CMK (cell line): ENCODE measurements at places on chromosomes 3 and 15.

GRCh38 chr3:113084777-113085176 is 94.0 kb downstream of the GTPBP8 start:
- no peak for DNase-seq

DNA sequence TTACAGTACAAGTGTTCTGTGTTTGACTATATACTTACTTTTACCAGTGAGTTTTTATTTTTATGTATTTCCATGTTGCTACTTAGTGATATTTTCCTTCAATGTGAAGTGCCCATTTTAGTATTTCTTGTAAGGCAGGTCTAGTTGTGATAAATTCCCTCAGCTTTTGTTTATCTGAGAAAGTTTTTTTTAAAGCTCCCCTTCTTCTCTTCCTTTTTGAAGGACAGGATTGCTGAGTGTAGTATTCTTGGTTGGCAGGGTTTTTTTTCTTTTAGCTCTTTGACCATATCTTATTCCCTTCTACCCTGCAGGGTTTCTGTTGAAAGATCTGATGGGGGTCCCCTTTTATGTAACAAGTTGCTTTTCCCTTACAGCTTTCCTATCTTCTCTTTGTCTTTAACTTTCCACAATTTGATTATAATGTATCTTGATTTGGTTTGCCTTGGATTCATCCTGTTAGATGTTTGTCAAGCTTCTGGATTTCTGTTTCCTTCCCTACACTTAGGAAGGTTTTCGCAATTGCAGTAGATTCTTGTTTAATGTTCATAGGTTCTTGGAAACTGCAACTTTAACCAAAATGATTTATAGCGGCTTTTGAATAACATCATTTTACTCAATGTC is 7.9 kb downstream of the PLAAT1 start:
- DNase-seq: no peak

DNA sequence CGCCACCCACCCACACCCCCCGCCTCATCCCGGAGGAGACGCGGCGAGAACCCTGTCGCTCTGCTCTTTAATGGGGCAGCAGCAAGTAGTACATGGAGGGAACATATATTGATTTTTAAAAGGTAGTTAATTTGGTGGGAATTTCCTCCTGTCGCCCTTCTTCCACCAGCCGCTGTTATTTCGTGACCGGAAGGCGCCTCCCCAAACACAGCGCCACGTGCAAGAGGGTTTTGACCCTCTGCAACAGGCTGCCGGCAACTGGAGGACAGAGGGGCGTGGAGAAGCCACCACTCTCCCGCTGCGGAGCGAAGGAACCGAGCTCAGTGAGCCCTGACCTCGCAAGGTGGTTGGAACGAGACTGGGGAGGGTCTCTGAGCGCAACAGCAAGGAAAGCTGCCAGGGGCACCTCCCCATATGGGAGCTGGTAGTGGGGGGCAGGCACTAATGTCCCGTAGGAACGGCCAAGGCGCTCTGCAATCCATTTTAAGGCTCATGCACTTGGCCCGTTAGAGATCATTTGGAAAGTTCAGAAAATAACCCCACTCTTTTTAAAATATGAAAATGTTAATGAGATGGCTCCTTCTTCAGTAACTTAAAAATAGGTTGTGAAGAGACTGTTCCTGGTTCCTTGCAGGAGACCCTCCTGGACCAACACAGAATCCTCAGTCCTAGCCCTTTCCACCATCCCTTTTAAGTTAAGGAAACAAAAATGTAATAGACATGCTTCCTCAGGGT is 4.3 kb downstream of the ONECUT1 start:
- DNase-seq: no peak

- DNase-seq: no peak
These were observed 17.9 kb downstream of the CRYGS start for GRCh38 chr3:186526256-186526606.

DNA sequence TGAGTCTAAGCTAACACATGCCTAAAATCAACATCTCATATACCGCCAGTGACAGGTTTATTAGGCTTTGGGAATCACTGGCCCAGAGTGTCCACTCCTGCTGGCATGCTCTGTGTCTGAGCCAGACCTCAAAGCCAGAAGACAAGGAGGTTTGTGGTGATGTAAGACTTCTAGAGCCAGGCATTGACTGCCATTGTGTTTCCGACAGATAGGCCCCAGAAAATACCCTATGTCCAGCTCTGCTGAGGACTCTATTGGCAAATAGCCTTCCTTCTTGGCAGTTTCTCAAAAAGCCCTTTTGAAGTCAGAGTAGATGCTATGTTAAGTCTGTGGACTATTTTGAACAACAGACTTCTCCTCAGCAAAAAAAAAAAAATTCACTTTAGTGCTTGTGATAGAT is 181.9 kb upstream of the UBE2E1 start:
- no peak for DNase-seq

DNA sequence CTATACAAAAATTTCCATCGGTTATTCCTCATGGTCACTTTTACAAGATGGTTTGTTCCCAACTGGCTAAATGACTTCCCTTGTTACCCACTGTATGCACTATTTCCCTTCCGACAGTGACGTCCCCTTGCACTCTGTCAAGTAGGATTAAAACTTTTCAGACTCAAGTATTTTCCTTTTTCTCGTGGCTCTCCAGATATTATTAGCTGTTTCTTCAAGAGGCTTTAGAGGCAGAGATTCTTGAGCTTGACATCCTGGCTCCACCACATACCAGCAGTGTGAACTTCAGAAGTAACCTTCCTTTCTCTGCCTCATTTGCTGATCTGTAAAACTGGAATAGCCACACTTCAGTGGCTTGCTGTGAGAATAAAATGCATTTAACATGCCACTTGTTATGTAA is 14.0 kb downstream of the CSNK1G1 start:
- DNase-seq: no peak

GRCh38 chr3:42013691-42014457 is 52.0 kb upstream of the ULK4 start:
- DNase-seq: no peak

DNA sequence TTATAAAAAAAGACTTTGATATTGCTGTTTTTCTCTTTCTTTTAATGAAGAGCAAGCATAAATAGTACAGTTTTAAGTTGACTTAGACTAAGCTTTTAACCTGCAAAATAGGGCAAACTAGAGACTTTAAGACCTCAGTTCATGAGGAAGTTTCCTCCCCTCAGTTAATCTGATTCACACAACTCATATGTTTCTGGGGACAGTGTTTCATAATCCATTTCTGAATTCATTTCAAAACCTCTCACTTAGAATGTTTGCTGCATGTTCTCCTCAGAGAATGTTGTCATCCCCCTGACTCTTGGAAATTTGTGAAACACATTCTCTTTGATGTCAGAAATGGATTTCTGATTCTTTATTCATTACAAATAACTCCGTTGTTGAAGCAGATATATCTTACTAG is 79.3 kb upstream of the SKOR1 start:
- DNase-seq: no peak

GRCh38 chr3:12224181-12225147 is 64.4 kb upstream of the PPARG start:
- DNase-seq: no peak

DNA sequence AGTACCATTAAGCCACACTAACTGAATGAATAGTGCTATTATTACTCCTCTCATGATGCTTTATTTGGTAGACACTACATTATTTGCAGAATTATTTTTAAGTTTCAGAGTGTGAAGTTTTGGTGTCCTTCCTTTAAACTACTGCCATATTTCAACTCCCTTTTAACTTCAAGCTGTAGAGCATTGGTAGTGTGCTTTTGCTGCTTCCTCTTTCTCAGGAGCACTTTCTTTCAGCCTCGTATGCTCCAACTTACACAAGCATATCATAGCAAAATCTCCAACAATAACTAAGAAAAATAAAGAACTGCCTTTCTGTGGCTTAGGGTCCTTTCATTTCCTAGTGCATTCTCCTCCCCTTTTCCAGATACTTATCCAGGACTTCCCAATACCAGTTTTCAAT is 476.4 kb upstream of the AGTR1 start:
- no peak for DNase-seq

GRCh38 chr3:129289201-129289921 is 10.7 kb downstream of the HMCES start:
- no peak for DNase-seq

- no peak for DNase-seq
These were observed 123.8 kb downstream of the GMNC start for GRCh38 chr3:190738636-190739155.

DNA sequence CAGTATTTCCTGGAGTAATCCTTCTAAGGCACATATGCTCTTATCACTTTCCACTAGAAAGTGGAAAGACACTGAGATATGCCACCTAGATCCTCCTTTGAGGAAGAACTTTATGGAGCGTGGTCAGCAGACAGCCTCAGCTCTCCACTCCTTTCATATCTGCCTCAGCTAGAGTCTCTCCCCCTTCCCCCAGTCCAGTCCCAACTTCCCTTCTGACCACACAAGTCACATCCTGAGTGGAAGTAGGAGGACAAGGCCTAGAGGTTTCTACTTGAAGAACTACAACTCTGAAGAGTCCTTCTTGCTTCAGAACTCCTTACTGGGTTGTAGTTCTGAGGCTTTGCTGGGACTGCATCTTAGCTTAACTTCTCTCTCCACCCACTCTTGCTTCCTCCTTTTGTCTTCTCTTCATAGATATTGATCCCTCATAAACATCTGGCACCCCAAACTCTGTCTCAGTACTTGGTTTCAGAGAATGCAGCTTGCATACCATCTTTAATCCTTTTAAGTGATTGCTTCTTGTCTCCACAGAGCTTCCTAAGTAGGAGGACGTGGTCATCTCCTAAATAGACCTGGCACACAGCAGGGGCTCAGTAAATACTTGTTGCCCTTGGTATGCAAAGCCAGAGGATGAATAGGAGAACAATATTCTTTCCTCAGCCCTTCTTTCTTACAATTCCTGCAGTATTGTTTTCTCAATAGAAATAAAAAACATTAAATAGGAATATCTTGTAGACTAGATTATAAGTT is 109.6 kb downstream of the OXSM start:
- DNase-seq: no peak

DNA sequence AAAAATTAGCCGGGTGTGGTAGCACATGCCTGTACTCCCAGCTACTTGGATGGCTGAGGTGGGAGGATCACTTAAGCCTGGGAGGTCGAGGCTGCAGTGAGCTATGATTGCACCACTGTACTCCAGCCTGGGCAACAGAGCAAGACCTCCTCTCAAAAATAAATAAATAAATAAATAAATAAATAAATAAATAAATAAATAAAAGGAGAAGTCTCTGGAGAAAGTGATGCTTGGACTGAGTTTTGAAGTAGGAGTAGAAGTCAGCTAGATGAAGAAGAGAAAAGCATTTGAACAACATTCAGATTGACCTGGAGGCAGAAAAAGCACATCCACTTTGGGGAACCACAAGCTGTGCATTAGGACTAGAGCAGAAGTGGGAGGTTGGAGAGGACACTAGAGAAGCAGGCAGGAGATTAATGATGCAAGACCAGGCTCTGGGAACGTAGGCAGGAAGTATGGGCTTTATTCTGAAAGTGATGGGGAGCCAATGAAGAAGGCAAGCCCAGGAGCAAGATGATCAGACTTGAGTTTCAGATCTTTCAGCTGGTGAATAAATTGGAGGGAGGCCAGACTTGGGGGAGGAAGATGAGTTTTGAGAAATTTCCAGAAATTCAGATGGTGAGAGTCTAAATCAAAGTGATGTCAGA is 48.7 kb downstream of the KLHL6 start:
- no peak for DNase-seq

DNA sequence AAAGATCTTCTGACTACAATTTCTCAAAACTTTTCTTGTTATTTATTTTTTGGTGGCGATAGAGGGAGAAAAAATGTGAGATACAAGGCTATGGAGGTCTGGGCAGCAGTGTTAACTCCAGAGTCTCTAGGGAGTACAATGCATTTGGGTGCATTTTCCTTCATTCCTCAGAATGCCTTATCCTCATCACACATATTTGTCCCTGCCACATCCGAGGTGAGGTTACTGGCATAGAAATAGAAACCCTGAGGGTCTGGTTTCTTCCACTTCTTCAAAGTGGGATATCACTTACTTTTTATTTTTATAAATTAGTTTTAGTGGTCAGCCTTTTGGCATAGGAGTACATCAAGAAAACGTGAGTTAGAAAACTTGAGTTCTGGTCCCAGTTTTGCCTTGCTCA is 150.4 kb downstream of the TIGIT start:
- no peak for DNase-seq

DNA sequence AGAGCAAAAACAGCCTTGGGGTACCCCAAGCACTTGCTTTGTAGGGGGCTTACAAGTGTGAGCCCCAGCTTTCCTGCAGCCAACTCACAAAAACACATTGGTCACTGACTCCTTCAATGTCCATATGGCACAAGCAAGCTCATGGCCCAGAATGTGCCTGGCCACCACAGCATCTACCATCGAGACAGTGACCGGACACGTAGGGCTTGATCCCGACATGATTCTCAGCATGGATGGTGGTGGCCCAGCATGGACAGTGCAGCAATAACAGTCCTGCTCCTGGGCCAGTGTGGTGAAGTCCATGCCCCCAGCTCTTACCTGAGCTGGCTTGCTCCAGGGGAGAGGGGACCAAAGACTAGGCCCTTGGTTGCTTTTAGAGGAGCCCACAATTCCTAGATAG is 6.0 kb downstream of the UNC45A start:
- no peak for DNase-seq

GRCh38 chr3:193974671-193975535 is 161.0 kb upstream of the HES1 start:
- DNase-seq: no peak

DNA sequence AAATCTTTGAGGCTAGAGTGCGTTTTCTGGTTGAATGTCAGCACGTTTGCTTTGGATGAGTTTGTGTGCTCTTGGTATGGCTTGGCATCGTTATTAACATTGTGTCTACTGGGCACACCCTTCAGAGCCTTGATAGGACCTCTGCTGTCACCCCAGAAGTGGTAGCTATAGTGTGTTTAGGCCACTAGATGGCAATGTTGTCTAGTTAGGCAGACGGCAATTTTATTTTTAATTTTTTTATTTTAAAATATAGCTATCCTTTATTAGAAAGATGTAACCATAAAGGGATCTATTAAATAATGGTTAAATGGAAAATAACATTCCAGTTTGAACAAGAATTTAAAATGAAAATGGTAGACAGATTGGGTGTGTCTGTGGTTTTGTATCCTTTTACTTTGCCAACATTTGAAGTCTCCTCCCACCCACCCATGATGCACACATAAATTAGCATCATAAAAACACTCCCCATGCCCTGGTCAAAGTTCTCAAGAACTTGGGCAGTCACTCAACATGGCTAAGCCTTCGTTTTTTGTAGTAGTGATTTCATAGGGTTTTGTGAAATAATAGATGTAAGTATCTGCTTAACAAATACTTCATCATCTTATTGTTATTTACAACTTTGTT is 200.7 kb downstream of the KCNH8 start:
- peak; percentile 18 for DNase-seq

DNA sequence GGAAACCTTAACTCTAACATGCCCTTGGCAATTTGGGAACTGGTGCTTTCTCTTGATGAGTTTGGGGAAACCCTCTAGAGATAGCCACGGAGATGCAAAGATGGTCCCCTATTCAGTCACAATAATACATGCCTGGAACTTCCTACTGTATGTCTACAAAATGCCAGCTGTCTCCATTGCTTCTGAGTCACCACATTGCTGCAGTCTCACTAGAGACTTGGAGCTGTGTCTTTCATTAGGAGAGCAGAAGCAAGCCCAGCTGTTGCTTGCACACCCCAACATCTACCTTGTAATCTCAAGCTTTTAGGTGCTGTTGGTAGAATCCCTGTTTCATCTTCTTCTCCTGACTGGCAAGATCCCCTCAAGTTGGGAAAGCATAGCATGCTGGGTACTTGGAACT is 261.0 kb downstream of the ADAMTSL3 start:
- DNase-seq: no peak

- no peak for DNase-seq
These were observed 178.7 kb upstream of the ANKRD28 start for GRCh38 chr3:15976524-15976923.

GRCh38 chr15:69557020-69557706 is 104.5 kb downstream of the RPLP1 start:
- no peak for DNase-seq

GRCh38 chr3:134918441-134918840 is 123.4 kb downstream of the EPHB1 start:
- DNase-seq: no peak
